ENCODE measurements at places on chromosomes 1 and 21. TPM values are rescaled to one million over a fixed set of nuclear protein-coding genes. Genes with fewer than 3 reads are reported as not detected.

The LCE1B gene
- total RNA-seq, result not detected

The ASPM gene
- total RNA-seq, result 21.7 TPM

The MAD2L2 gene
- 80.4 TPM for total RNA-seq

The TAS1R1 gene
- total RNA-seq, result not detected

The SPRR3 gene
- not detected for total RNA-seq

The KCNT2 gene
- 4.8 TPM for total RNA-seq

The B3GALT2 gene
- 1.8 TPM for total RNA-seq

The AQP10 gene
- total RNA-seq, result under 0.01 TPM

The OR10J1 gene
- total RNA-seq, result not detected

The CEPT1 gene
- total RNA-seq, result 21.7 TPM

The REN gene
- not detected for total RNA-seq

The ZNF695 gene
- 2.0 TPM for total RNA-seq

The BTBD8 gene
- 3.9 TPM for total RNA-seq

The OR10J4 gene
- total RNA-seq, result not detected

The FMOD gene
- 4.7 TPM for total RNA-seq

The PTPRC gene
- not detected for total RNA-seq

The NFIA gene
- 18.7 TPM for total RNA-seq

The COL8A2 gene
- total RNA-seq, result 0.24 TPM

The IPP gene
- total RNA-seq, result 15.6 TPM

All from epithelial cell of alveolus of lung (primary cell).